Breast epithelium (tissue), 4 donors: ENCODE measurements at places on chromosomes 7 and 10.

- DNase-seq: no peak
These were observed 781.0 kb upstream of the LRRN3 start for GRCh38 chr7:110309941-110310340.

GRCh38 chr7:105512415-105512814 lies 9.7 kb downstream of the PUS7 start:
- no peak for DNase-seq

DNA sequence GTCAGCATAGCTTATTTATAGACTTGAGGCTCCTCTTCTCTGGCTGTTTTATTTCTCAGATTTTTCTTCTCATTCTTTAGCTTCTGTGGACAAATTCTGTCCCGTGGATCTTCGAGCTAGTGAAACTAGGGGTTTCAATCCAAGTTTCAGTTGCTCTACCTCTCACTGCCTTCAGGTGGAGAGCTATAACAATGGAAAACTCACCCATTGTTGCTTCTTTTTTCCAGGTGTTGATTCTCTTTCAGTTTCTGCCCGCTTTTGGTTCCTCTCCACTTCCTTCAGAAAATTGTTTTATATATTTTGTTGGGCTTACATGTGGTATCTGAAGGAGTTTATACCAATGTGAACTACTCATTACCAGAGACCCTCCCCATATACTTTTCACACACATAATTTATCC lies 266.1 kb downstream of the TCF7L2 start:
- no peak for DNase-seq

- no peak for DNase-seq
These were observed 444.7 kb upstream of the PODXL start for GRCh38 chr7:132001146-132001545.

GRCh38 chr7:90180649-90181048 lies 26.4 kb downstream of the STEAP1 start:
- no peak for DNase-seq

DNA sequence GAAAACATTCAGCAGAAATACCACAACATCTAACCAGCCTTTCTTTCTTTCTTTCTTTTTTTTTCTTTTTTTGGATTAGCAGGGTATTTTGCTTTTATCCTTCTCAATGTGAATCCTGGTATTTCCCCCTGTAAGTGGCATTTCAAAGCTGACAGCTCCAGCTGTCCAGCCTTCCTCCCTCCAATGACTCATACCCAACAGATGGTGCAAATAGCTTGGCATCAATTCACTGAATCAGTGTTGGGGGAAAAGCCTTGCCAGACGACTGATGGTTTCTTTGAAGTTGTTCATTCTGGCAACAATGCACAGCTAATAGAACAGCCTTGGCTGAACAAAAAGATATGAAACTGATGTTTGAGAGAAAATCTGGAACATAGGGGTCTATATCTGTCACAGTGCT lies 316.8 kb upstream of the STEAP1 start:
- DNase-seq: no peak

DNA sequence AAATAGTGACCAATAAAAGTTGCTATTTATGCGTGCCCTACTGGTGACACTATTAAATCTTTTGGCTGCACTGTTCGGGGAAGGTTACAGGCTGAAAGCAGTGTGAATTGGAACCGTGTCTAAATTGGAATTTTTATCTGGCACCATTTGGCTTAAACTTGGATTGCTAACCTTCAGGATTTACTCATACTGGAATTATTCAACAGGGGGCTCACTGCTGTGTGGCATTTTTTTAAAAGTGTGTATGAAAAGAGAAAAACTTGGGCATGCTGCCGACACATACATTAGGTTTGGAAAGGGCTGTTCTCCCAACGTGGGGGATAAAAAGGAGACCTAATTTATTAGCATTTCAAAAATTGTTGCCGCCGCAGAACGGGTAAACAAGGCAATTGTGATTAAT lies 537.9 kb upstream of the MGMT start:
- DNase-seq: no peak

DNA sequence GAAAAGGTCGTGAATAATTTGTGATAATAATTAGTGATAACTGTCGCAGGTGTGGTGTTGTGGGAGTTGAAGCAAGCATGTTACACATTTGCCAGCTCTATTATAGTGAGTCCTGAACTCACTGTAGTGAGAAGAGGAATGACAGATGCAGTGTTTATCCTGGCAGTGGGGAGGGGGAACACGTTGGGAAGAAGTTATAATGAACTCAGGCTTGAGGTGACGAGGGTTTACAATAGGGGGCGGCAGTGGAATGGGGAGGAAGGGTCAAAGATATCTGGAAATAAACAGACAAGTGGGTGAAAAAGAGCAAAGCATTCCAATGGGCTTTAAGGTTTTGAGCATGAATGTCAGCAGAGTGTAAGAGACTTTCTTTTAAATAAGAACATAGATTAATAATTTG lies 49.6 kb downstream of the ITPRID1 start:
- DNase-seq: no peak

GRCh38 chr10:13450069-13450468 lies 78.7 kb downstream of the BEND7 start:
- no peak for DNase-seq

DNA sequence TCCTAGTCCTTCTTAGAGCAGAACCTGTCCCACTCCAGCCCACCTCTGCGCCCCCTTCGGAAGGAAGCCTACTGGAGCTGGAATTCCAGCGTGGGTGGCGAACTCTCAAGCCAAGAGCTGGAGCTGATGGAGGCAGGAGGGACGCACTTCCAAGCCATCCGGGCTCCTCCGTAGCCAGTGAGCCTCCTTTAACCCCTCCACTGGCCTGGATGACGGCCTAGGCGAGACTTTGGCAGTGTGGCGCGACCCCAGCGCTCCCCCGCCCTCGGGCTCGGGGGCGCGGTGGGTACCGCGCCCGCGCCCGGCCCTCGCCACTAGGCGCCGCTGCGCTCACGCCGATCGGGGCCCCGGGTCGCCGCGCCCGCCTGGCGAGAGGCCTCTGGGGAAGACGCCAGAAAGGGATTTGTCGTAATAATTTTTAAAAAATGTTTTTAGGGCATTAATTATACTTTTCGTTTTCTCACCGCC lies 5.1 kb upstream of the EMX2 start:
- no peak for DNase-seq

GRCh38 chr7:135744938-135745702 lies 3.5 kb downstream of the FAM180A start:
- no peak for DNase-seq

- no peak for DNase-seq
These were observed 151.0 kb downstream of the CHN2 start for GRCh38 chr7:29345590-29345989.

DNA sequence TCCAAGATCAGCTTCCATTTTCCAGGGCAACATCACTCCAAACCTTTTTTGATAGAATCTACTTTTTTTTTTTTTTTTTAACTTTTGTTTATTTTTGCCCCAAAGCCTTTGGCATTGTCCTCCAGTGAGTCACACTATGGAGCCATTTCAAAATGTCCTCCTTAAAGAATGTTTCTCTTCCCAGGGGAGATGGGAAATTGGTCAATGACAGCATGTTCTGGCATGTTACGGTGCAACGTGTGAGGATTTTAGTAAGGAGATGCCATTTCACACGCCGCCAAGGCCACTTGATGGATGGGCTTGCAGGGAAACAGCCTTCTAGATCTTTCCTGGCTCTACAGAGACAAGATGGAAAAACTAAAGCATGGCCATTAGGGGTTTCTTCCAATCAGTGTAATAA lies 30.7 kb upstream of the TRIL start:
- DNase-seq: no peak

DNA sequence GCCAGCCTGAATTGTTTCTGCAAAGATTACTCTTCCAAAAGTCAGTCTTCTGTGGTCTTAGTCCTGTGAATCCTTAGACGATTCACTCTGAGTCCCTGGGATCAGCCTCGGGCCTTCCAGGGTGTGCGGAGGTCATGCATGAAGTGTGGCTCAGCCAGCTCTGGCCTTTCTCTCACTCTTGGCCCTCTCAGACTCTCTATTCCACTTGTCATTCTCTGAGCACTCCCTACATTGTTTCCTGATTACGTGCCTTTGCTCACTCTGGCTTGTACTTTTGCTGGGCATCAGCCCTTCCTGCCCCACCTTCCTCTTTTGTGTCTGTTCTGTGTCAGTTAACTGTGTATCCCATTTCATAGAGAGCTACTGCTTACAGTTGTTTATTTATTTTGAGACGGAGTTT lies 36.0 kb downstream of the CCNY start:
- DNase-seq: no peak

GRCh38 chr10:71424496-71425194 lies 27.9 kb downstream of the CDH23 start:
- DNase-seq: no peak

- DNase-seq: no peak
These were observed 106.8 kb downstream of the UBE2H start for GRCh38 chr7:129845972-129846327.

- no peak for DNase-seq
These were observed 6.6 kb downstream of the SEMA3A start for GRCh38 chr7:84187813-84188510.

DNA sequence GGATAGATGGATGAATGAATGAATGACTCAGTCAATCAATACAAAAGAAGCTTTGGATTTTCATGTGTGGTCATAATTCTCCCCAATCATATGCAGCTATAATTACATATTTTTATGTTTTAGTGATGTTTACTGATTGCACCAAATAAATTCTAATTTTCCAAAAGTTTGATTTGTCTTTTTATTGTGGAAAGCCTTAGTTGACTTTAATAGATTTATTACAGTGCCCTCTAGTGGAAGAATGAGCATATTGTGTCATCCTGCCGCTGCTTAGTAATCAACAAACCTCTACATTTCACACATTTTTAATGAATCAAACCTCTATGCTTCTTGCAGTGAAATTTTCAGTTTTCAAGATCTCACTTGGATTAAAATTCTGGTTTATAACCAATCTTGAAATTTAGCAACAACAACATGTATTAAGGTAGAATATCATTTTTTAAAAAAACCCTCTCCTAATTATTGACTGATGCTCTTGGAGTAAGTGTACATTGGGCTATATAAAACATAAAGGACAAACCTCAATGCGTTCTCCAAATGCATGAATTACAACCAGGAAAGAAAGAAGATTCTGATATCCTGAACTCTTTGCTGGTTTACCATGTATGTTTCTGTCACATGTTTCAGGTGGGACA lies 55.6 kb upstream of the PNLIP start:
- no peak for DNase-seq

DNA sequence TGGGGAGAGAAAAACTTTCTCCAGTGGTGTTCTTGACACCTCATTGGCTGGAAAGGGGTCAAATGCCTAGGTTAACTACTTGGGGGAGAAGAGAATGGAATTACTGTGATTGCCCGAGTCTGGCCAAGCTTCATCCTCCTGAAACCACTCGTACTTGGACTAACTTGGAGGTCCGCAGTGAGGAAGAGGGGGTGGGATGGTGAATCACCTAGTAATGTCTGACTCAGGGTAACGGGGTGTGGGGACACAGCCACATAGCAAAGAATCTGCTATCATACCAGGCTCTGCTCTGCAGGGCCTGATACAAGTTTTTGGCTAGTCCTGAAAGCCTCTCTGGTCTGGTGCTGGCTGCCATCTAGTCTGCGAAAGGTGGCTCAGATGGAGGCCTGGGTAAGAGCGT lies 190.9 kb downstream of the RPS24 start:
- DNase-seq: no peak
